ENCODE measurements at places on chromosomes 5 and 9. TPM values are rescaled to one million over a fixed set of nuclear protein-coding genes. Genes with fewer than 3 reads are reported as not detected.

- no peak for DNase-seq
These were observed 123.5 kb upstream of the TARS1 start for GRCh38 chr5:33317271-33317670.

DNA sequence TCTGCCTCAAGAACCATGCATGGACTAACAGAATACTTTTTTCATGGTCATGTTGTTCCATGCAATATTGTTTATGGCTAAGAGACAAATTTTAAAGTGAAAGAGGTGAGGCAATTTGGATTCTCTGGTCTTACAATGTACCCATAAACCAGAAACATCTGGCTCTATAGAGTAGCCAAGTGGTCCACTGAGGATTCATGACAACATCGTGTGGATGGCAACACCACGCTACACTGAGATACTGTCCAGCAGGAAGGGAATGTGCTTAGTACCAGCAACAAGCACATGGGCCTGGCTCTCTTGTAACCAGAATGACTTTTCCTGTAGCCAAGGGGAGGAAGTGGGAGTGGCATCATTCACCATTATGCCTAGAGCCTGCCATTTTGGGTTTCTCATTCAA lies 218.2 kb downstream of the GADD45G start:
- DNase-seq: no peak

Gene PLCXD3
- total RNA-seq: 0.64 TPM

DNA sequence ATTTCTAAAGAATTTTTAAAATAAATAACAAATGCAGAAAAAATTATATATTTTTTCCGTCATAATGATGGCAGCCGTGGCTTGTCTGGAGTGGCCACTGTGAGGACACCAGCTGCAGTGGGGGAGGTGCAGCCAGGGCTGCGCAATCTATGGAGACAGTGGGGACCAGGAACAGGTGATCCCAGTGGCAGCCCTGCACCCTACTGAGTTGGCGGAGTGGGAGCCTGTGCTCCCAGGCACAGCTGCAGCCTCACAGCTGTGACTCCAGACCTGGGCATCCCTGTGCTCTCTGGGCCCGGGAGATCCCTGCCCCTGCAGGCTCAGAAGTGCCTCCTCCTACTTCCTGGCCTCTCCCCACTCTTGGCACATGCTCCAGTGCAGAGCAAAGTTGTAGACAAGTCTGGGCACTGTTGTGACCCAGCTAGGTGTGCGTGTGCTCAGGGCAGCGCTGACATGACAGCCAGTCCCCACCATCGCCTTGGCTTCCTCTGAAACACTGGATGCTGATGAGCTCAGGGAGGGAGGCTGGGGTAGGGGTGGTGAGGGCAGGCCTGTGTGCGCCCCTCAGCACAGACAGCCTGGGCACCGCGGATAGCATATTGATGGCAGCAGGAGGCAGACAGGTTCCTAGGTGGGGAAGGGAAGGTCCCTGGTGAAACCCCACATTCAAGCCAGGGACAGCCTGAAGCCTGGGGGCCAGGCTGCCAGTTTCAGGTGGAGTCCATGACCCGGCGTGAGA lies 96.0 kb upstream of the PRR16 start:
- DNase-seq: no peak

Gene TSSK1B
- total RNA-seq: not detected

- no peak for DNase-seq
These were observed 97.6 kb upstream of the SPRY4 start for GRCh38 chr5:142422429-142422828.

DNA sequence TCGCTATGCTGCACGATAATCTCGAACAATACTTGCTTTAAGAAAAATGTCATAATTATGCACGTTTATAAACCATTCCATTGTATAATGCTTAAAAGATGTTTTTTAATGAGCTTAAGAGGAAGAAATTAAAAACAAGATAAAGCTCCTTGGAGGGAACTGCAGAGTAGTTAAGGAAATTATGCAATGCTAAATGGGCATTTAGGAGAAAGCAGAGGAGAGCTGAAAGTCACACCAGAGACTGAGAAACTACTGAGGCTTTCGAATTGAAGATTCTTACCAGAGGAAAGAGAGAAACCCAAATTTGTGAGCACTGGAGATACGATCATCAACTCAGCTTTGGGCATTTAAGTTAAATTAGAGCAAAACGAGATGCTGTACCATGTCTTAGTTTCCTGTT lies 119.4 kb downstream of the CDH10 start:
- no peak for DNase-seq

Gene CER1
- total RNA-seq: not detected

Gene ACTBL2
- total RNA-seq: not detected

Gene KCNV2
- not detected for total RNA-seq

Gene GRM6
- total RNA-seq: not detected
